ENCODE measurements at places on chromosomes 4 and X.
A peak's percentile ranks its signal among the peaks of the same experiment; 100 is the strongest.

GRCh38 chrX:76987381-76987780, 459.8 kb upstream of the FGF16 start:
- DNase-seq, result no peak

DNA sequence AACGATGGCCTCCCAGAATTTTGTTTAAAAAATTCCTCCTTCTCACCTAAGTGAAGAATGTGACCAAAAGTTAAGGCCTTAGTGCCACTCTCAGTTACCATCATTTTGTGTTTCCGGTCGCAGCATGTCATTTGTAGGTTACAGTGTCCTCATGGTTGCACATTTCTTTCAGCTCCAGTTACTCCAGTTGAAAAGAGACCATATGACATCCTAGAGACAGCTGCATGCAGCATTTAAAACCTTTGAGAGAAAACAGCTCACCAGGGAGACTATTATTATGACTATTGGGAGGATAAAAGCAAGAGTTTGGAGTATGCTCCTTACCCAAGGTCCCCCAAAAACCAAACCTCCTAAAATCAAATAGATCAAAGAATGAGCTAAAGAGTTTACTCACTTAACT, 45.8 kb downstream of the MGARP start:
- DNase-seq, result no peak

DNA sequence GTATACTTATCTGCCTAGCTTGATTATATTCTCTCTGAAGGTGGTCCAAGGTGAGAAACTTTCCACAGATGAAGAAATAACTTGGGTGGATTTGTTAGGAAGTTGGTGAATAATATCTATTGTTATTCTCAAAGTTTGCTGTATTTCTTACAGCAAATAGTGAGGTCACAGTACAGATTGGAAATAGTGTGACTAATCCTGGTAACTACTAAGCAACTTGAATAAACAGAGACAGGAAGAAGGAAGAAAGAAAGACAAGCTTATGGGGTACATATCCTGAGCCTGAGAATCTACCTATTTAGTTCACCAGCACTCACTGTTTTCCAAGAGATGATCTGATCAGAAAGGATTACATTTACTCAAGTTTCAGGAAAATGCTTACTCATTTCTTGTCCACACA, 1416.1 kb downstream of the RPA4 start:
- no peak for DNase-seq

DNA sequence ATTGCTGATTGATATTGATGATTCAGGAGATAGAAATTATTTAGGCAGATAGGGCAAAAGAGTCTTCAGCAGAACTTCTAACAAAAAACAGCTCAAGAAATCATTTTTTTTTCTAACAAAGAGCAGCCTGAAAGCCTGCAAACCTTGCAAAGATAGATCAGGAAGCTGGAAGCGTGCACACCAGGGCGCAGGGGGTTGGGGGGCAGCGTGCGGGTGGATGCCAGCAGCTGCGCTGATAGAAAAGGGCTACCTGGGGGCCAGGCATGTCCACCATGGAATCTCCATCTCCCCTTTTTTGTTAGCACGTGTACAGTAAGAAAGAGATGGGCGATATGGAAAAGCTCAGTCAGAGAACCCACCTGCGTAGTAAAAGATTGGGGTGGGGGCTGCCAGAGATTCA, 1.7 kb upstream of the CCDC110 start:
- no peak for DNase-seq

- no peak for DNase-seq
Measured at GRCh38 chrX:54530357-54530900, 410 bp downstream of the GNL3L start.

GRCh38 chr4:154276496-154276895, 215.1 kb downstream of the DCHS2 start:
- no peak for DNase-seq

DNA sequence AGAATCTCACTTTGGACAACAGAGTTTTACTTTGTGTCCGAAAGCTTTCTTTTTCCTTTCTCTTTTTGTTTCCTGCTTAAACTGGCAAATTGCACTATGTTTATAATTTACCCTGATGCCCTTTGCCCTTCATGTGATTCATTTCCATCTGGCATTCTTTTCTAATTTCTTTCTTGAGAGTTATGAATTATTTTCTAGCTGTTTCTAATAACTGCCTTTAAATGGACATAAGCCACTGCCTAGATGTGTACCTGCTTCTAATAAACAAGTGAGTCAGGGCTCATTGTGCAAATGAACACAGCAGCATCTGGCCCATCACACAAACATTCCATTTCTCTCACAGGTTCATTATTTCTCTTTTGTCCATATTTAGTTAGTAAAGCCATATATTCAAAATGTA, 242.3 kb upstream of the GPRIN3 start:
- DNase-seq, result no peak

- no peak for DNase-seq
Measured at GRCh38 chrX:24775891-24776290, 82.2 kb downstream of the POLA1 start.

- no peak for DNase-seq
Measured at GRCh38 chr4:13533670-13534343, 10.5 kb downstream of the NKX3-2 start.

DNA sequence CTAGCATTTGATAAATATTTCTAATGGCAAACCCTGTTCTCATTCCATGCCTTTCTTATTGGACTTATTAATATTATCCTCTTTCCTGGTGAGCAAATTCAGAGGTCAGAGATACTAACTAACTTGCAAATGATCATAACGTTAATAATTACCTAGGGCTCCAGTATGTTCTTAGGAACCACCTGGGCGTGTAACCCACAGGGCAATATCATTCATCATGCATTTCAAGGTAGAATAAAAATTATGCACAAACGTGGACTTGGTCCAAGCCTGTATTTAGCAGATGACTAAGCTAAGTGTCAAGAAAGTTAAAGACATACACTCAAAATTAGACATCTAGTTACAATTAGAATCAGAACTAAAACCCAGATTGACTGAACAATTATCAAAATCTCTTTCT, 850.1 kb downstream of the TRIML1 start:
- no peak for DNase-seq

DNA sequence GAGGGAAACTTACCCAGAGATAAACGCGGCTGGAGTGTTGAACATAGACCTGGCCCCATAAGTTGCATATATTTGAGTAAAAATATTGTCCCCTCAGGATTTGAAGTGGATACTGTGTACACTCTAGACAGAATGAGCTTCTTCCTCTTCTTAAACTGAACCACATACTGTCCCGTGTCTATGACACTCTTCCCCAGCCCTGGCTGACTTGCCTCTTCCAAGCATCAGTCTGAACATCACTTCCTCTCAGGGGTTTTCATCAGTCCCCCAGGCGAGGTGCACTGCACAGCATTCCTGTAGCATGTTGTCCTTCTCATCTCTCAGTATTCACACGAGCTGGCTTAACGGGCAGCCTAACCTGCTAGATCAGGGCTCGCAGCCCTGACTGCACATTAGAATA, 80.5 kb upstream of the TMEM150C start:
- DNase-seq, result no peak

DNA sequence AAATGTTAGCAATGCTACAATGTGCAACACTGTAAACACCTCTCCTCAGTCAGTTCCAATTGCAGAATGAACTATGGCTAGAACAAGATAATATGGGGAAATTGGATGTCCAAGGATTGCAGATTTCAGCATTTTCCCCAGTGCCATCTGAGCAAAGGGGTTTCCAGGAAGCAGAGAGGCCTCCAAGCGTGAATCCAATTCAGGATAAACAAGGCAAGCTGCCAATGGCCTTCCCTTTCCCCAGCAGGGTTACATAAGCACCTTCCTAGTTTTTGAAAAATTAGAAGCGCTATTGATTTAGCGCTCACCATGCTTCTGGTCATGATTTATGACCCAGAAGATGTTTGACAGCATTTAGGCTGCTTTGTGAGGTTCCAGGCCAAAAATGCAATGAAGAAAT, 223.0 kb upstream of the GATB start:
- DNase-seq, result no peak

GRCh38 chr4:6425911-6426310, 46.5 kb downstream of the PPP2R2C start:
- DNase-seq, result no peak

DNA sequence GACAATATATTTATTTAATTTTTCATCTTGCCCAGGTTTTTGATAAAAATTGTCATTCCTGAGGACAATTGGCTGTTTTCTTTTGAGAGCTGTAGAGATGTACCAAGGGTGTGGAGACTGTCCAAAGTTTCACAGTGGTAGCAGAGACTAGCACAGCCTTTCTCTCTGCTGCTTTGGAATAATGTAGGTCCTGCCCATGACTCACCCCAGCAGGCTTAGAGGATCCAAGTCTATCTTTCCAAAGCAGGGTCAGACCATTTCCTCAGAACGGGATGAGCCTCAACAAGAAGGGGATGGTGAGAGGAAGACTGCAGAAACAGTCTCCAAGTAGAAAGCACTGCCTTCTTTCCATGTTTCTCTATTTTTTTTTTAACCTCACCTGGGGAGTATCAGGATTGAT, 131.5 kb upstream of the RPL34 start:
- no peak for DNase-seq

DNA sequence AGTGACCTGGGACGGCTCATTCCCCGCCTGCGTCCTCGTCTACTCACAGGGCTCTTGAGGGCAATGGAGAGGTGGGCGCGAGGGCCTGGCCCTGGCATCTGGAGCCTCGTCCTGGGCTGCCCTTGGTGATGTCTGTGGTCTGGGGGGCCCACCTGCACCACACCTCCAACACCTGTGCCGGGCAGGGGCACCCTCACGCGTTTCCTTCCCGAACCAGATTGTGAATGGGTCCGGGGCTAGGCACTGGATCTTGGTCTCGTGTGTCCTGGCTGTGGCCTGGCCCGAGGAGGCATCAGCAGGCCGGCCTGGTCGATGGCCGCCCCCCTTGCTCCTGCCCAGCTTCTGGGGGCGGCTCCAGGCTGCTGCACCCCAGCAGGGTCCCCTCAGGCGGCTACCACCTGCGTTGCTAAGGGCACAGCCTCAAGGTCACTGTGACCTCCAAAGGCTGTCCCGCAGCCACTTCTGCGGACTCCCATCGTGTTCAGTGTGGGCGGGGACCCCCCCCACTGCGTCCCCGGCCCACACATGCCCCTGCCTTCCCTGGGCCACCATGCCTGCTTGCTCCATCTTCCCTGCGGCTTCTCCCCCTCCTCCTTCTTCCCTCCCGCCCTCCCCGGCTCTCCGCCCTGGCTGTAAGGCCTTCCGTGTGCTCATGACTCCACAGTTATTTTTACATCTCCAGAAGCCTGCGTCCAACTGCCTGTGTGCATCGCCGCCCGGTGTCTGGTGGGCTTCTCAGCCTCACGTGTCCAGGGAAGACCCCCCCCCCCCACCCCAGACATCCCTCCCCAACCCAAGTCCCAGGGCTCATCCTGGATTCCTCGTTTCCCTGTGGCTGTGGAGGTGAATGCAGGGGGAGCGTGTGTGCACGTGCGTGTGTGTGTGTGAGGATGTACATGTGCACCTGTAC, 3.8 kb downstream of the DOK7 start:
- DNase-seq, result no peak

DNA sequence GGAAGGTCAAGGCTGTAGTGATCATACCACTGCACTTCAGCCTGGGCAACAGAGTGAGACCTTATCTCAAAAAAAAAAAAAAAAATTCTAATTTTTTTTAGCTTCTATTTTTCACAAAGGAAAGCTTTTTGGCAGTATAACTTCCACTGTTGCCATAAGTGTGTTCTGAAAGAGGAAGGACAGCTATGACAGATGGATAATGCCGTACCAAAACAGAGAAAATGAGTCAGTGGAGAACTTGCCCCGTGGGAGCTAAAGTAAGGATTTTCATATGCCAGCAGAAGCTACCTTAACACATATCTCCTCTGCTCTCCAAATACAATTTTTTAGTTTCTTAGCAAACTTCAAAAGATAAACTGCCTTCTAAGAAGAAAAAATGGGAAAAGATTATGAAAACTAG, 43.7 kb downstream of the RPS3A start:
- DNase-seq, result no peak

GRCh38 chrX:70196961-70197720, 19.9 kb downstream of the DGAT2L6 start:
- DNase-seq, result no peak

DNA sequence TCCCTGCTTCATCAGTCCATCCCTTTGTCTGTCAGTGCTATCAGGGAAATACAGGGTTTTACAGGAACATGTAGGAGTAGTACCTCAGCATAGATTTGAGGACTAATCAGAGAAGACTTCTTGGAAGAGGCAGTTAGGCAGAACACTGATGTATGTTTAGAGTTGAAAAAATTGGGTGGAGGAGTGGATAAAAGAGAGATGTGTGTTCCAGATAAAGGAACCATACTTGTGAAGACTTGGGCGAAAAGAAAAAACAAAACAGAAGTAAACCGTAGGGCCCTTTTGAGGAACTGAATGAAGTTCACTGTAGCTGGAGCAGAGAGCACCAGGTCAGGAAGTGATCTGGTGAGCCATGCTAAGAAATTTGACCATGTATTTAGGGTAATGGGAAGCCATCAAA, 32.3 kb downstream of the AFF1 start:
- no peak for DNase-seq

DNA sequence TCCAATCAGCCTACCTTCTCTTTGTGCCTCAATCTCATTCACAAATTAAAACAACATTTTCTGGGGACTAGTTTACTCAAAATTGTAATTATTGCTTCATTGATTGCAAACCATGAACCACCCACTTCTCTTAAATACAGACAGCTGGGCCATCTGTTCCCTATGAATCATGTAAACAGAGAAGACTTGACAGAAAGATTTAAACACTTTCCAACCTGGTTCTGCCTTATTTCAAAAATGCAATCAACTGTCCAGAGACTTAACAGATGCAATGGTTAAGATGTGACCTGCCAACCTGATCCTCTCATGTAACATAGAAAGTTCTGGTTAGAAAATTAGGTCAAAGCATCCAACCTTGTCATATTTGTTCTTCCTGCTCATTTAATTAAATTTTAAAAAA, 20.8 kb upstream of the SERTM2 start:
- DNase-seq, result peak; percentile 77

DNA sequence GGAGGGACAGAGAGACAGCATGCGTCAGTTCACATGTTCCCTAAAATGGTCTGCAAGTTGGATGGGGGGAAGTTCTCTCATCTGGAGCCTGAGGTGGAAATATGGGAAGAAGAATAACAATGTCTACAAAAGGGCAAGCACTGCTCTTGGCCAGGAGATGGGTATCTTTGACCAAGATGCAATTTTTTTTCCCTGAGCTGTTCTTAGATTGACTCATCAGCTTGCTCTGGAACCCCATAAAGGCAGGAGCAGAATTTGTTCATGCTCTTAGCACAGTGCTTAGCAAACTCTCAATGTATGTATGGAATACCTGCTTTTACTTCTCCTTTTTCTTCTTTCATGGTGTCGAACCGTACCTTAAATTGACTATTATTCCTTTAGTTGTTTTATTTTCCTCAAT, 90.5 kb upstream of the ZNF827 start:
- DNase-seq, result no peak

Measured in NCI-H524 treated with DMSO at 0.1 percent for 48 hours (cell line).